Activated naive CD4-positive, alpha-beta T cell treated with anti-CD3 and anti-CD28 coated beads, Interleukin-2, amount 10 ng/mL, durations not matched to agents 5 hours and 36 hours (primary cell): ENCODE measurements at places on chromosomes 11 and 22. TPM values are rescaled to one million over a fixed set of nuclear protein-coding genes. Genes with fewer than 3 reads are reported as not detected.

The CNTN5 gene
- not detected for total RNA-seq

The SYT12 gene
- total RNA-seq: not detected

The ACRV1 gene
- not detected for total RNA-seq

The FIBIN gene
- total RNA-seq: not detected

The OR4D6 gene
- total RNA-seq: not detected

The OSM gene
- 74.5 TPM for total RNA-seq

The IL10RA gene
- 156 TPM for total RNA-seq

The SLC22A25 gene
- not detected for total RNA-seq

The OR8K3 gene
- total RNA-seq: not detected

The MIOX gene
- not detected for total RNA-seq

The HBG1 gene
- not detected for total RNA-seq
